ENCODE measurements at places on chromosomes 12 and 14. TPM values are rescaled to one million over a fixed set of nuclear protein-coding genes. Genes with fewer than 3 reads are reported as not detected.

FLVCR2 gene
- 10.1 TPM for polyA plus RNA-seq

SOX5 gene
- 7.1 TPM for polyA plus RNA-seq

SLC25A47 gene
- not detected for polyA plus RNA-seq

SIX4 gene
- polyA plus RNA-seq, result 8.6 TPM

EPYC gene
- polyA plus RNA-seq, result not detected

ENDOU gene
- 0.40 TPM for polyA plus RNA-seq

LRRC10 gene
- 0.08 TPM for polyA plus RNA-seq

AKAP5 gene
- polyA plus RNA-seq, result 9.3 TPM

ST8SIA1 gene
- polyA plus RNA-seq, result 8.5 TPM

Data from left kidney (tissue), 8 donors.